Activated T-helper 1 cell treated with anti-CD3 and anti-CD28 coated beads, Interleukin-12 subunit alpha, Interleukin-12 subunit beta, Interleukin-2, Interleukin-4 antibody, amounts not matched to agents 30 ng/mL and 10 ng/mL and 1 ng/mL, durations not matched to agents 14 hours and 24 hours and 36 hours (primary cell): ENCODE measurements at places on chromosomes 3 and 15.

DNA sequence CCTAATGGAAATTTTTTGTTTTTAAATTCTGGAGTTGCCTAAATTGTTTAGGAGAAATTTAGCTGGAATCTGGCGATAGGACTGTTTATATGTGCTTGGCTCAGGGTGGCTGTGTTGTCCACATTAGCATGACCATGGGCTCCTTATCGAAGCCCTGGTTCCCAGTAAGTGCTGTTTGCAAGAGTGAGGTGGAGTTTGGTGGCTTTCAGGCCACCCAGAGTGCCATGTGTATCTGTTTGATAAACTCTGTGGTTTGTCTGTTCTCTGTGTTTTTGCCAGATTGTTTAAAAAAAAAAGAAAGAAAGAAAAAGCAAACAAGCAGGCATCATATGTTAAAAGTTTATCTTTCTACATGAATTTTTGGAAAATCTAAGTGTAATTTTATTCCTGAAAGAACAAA is 51.5 kb downstream of the PLCL2 start:
- DNase-seq: no peak

GRCh38 chr15:67765701-67766100 is 59.6 kb upstream of the SKOR1 start:
- DNase-seq: no peak

DNA sequence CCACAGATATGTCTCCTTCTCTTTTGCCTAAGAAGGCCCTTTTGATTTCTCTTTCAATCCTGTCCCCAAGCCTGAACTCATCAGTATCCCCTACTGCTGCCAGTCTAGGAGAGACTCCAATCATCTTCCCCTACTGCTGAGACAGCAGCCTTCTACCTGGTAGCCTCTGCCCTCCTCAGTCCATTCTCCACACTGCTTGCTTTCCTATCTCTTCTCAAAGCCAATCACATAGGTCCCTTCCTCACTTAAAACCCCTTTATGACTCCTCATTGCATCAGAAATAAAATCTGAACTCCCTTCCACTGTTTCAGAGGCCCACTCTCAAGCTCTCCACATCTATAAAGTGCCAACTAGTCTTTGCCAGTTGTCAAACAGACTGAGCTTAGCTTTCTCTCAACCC is 1081.8 kb upstream of the CFAP20DC start:
- no peak for DNase-seq

- no peak for DNase-seq
Observed at GRCh38 chr3:16142350-16143025, 32.0 kb upstream of the GALNT15 start.

GRCh38 chr15:66657185-66658020 is 44.6 kb upstream of the SMAD6 start:
- no peak for DNase-seq

- DNase-seq: no peak
Observed at GRCh38 chr3:55955891-55956477, 468.9 kb upstream of the WNT5A start.

DNA sequence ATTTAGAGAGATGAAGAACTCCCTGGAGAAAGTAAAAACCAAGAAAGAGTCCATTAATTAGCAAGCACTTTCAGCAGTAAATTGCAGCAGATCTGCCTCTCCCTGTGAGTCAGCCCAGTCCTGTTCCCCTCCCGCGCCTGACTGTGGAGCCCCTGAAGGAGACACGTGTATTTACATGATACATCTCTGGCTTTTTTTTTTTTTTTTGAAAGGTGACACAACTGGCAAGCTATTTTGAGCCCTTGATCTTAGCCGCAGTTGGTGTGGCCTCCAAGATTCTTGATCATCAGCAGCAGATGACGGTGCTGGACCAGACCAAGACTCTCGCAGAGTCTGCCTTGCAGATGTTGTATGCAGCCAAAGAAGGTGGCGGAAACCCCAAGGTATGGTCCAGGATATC is 271.8 kb upstream of the TPM1 start:
- DNase-seq: no peak

- peak; percentile 53 for DNase-seq
Observed at GRCh38 chr15:83446904-83447709, at the start of gene SH3GL3. SH3GL3 (plus strand) TSS chr15:83447341; CDS start chr15:83447534, 193 bp downstream.

DNA sequence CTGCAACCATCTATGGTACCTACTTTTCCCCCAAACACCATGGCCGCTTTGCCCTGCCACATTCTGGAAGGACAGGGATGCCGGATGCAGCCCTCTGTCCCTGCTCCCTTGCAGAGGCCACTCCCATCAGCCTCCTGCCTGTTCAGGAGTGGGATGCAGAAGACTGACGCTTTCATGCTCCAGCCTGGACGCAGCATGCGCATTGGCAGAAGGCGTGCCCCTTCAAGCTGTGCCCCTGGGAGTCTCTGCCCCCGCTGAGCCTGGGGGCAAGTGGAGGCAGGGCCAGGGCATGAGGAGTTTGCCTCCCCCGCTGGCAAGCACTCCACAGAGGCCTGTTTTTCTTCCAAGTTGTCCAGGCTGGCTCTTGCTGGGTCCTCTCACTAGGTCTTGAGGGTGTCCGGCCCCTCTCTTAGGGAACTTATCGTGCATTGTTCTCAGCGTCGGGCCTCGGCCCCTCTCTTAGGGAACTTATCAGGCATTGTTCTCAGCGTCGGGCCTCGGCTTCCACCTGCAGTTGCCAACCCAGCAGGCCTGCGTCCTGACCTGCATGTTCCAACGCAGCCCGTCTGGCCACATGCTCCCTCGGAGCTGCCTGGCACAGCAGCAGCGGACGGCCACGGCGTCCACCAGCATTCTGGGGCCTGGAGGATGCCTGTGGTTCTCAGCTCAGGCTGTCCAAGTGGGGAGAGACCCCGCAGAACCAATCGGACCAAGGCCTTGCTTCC is 14.6 kb upstream of the SNRPA1 start:
- no peak for DNase-seq

DNA sequence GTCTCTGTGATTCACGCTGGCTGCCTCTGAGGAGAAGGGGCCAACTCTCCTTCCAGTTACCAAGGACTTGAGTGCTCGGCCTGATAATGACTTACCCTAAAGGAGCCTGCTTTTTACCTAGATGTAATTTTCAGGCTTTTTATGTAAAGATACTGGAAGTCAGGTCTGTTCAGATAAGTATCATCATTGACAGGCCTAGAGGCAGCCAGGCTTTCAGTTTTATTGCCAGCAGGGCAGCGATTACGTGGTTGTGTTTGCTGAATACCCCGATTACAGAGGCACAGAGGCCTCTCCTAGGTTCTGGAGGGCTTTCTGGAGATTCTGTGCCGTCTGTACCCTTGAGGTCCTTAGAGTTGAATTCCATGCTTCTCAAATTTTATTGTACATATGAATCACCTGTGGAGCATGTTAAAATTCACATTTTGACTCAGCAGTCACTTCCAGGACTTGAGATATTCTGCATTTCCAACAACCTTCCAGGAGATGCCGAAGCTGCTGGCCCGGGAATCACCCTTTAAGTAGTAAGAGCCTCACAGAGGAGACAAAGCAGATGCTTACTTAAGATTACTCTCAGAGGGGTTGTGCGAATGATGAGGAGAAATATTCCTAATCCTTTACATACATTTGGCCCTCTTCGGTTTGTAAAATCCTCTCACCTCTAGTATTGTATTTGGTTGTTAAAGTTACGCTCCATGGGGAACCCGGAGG is 160.1 kb upstream of the BHLHE40 start:
- DNase-seq: no peak

- peak; percentile 34 for DNase-seq
Observed at GRCh38 chr15:98442379-98442833, 205.9 kb upstream of the IGF1R start.

- DNase-seq: no peak
Observed at GRCh38 chr3:150059241-150059640, 88.5 kb upstream of the PFN2 start.

- no peak for DNase-seq
Observed at GRCh38 chr3:172209333-172210321, 170.2 kb downstream of the FNDC3B start.

GRCh38 chr15:59303633-59304032 is 69.0 kb downstream of the MYO1E start:
- DNase-seq: no peak

GRCh38 chr3:155352900-155353490 is 59.5 kb upstream of the STRIT1 start:
- no peak for DNase-seq

- DNase-seq: no peak
Observed at GRCh38 chr3:123258811-123259420, 57.2 kb downstream of the SEC22A start.
